ENCODE measurements at places on chromosomes 2 and 18.

GRCh38 chr2:61995515-61995914 is 90.0 kb downstream of the COMMD1 start:
- no peak for DNase-seq

GRCh38 chr2:101330253-101330933 is 21.9 kb upstream of the RNF149 start:
- no peak for DNase-seq

GRCh38 chr2:75403991-75404428 is 156.7 kb downstream of the EVA1A start:
- peak; percentile 54 for DNase-seq

DNA sequence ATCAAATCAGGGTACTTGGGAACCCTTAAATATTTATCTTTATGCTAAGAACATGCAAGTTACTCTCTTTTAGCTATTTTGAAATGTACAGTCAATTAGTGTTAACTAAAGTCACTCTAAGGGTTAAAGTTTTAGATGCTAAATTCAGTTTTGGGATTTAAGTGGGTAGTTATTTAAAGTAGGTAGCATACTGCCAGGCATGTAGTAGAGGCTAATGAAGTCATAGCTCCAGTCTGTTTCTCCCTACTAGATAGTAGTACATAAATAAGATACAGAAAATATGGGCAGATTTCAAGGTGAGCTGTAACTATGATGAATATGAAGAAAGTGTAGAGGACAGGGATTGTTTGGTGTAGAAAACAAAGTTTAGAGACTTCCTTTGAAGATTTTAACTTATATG is 7.5 kb downstream of the RAB3GAP1 start:
- DNase-seq = no peak

- DNase-seq = no peak
These were observed 178.4 kb upstream of the CDH20 start for GRCh38 chr18:61154866-61155265.

DNA sequence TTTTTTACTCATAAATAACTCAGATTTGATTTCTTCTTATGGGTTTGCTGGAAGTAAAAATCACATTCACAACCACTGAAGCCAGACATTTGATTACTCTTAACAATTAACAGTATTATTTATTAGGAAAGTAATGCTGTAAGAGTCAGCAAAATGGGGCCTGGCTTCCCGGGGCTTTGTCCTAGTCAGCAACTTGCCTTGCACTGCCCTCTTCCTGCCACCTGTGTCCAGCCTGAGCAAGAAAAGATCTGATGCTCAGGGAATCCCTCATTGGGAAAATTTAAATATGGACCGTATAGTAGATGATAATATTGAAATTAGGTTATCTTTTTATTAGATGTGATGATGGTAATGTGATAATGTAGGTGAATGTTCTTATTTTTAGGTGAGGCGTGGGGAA is 30.8 kb upstream of the ACYP2 start:
- no peak for DNase-seq

- DNase-seq = no peak
These were observed 44.2 kb upstream of the DYNC2LI1 start for GRCh38 chr2:43729491-43730174.

DNA sequence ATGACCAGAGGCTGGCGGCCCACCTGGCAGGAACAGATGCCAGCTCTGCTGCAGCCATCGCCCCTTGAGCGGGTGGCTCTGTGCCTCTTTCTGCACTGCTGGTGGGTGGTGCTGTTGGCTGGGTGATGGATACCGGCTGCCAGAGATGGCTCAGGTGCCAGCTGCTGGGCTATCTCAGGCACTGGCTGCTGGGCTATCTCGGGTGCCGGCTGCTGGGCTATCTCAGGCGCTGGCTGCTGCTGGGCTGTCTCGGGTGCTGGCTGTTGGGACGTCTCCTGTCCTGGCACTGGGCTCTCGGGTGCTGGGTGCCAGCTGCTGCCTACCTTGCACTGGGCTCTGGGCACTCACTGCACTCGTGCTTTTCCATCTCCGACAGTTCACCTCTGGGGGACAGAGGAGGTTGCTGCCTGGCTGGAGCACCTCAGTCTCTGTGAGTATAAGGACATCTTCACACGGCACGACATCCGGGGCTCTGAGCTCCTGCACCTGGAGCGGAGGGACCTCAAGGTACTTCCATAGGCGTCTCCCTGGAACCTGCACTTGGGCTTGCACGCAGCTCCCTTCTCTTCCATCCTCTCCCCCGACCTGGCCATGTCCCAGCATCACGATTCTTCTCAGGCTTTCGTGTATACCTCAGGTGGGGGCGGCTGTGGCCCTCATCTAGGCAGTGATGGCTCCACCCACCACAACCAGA is 98.4 kb downstream of the USP40 start:
- DNase-seq = no peak

DNA sequence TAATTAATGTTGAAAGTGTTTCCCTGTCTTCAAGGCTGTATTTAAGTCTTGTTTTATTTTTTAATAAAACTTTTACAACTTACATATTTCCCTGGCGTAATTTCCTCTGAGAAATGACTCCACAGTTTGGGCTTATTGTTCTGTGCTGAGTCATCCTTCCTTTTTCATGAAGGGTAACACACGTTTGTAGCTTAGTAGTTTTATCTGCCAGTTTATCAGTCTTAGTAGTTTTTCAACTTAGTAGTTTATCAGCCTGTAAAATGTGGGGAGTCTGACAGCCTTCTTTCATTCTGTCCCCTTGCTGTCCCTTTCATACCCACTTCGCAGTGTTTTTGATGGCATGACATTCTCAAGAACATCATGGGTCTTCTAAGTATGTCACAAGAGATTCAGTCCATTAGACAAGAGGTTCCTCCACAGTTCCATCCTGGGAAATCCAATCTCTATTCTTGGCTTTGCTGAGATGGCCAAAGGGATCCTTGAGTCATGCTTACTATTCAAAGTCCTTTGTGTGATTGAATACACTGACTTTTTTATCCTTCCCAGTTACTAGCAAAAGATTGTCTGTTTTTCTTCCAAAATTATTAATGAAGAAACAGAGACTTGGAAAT is 60.0 kb upstream of the SGPP2 start:
- no peak for DNase-seq

DNA sequence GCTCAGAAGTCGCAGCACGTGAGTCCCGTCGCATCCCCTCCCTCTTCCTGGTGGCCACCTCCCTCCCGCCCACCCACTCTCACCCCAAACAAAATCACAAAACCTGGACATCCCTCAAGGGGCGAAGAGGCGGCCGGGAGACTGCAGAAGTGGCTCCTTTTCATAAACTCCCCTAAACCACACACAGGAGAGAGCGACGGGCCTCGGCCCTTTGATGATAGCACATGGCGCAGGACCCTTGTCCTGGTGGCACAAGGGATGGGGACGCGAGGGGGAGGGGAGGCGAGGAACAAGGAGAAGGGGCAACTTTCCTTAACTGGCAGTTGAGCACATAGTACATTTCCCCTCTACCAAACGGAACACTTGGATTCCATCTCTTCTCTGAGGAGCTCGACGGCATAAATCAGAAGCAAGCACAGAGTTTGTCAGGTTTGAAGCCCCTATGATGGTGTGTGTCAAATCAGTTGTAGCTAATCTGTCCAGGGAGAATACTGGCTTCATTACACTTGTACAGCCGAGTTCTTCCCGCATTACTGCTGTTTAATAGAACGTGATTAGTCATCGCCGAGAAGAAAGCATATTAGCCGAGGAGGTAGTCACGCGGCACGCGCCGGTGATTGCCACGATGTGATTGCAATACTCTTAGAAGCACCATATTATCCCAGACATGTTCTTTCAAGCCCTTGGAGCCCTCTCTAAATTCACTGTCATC is 43.8 kb downstream of the GBX2 start:
- DNase-seq = no peak

GRCh38 chr18:79610461-79611039 is 69.1 kb upstream of the CTDP1 start:
- no peak for DNase-seq

DNA sequence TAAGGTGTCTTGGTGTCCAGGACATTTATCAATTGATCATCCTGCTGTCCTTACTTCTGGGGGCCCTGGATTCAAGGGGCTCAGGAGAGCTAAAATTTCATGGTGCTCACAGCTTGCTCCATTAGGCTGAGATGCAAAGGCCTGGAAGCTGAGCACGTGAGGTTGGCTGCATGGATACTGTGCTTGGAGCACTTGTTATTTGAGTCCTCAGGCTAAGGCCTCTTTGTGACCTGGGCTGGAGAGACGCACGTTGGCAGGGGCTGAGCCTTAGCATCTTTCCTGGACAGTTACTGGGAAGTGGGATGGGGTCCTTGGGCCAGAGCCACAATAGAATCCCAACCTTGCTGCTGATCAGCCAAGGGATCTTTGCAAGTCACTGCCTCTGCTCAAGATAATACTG is 151.2 kb upstream of the HS6ST1 start:
- DNase-seq = no peak

GRCh38 chr18:26863921-26864497 is 1.5 kb downstream of the AQP4 start:
- no peak for DNase-seq

GRCh38 chr18:51227660-51228059 is 30.2 kb upstream of the MEX3C start:
- DNase-seq = no peak

DNA sequence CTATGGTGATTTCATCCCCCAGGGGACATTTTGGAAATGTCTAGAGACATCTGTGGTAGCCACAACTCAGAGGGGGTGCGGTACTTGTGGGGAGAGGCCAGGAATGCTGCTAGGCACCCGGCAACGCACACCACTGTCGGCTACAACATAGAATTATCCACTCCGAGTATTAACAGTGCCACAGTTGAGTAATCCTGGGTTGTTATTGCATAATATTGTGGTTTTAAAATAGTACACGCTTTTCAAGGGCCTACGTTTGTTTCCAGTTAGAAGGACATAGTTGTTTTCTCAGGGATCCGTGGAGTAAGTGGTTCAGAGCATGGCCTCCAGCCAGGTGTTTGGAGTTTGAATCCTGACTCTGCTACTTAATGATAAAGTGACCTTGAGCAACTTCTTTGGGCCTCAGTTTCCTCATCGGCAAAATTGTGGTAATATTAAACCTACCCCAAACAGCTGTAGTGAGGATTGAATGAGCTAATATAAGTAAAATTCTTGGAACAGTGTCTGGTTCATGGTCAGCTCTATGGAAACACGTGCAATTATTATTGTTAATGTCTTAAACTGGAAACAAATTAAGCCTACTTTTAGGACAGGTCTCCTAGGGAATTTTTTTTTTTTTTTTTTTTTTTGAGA is 24.5 kb downstream of the CYP27A1 start:
- DNase-seq = no peak

DNA sequence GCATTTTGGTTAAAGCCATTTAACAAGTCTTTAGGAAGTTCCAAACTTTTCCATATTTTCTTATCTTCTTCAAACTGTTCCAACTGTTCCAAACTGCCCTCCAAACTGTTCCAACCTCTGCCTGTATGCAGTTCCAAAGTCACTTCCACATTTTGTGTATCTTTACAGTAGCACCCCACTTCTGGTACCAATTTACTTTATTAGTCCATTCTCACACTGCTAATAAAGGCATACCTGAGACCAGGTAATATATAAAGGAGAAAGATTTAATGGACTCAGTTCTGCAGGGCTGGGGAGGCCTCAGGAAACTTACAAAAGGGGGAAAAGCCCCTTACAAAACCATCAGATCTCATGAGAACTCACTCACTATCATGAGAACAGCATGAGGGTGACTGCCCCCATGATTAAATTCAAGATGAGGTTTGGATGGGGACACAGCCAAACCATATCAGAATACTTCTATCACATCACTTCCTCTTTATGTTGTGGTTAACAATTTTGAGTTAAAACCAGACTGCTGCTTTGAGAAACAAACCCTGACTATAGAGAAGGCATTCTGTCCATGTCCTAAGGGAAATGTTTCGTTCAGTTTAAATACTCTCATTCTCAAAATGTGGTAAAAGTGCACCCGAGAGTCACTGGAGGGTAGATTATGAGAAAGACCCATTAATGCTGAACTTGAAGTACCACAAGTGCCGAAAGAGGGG is 11.0 kb downstream of the IL18R1 start:
- DNase-seq = no peak

DNA sequence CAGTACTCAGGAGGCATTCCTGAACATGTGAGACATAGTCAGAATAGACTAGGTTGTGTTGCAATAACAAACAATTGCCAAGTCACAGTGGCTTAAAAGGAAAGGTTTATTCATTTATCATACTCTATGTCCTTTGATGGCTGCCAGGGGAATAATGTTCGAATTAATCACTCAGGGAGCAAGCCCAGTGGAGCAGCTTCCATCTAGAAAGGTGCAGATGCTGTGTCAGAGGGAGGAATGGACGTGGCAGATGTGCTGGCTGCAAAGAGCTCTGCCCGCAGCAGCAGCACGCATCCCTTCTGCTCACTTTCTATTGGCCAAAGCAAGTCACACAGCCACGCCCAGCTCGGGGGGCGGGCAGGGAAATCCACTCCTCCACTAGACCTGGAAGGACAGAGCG is 105.9 kb upstream of the AQP4 start:
- DNase-seq = no peak

- DNase-seq = no peak
These were observed 131.9 kb downstream of the ATL2 start for GRCh38 chr2:38245114-38245641.

- DNase-seq = no peak
These were observed 130.1 kb downstream of the LNPK start for GRCh38 chr2:175872005-175872348.

- DNase-seq = no peak
These were observed 28.5 kb upstream of the DOCK10 start for GRCh38 chr2:225070811-225071210.

DNA sequence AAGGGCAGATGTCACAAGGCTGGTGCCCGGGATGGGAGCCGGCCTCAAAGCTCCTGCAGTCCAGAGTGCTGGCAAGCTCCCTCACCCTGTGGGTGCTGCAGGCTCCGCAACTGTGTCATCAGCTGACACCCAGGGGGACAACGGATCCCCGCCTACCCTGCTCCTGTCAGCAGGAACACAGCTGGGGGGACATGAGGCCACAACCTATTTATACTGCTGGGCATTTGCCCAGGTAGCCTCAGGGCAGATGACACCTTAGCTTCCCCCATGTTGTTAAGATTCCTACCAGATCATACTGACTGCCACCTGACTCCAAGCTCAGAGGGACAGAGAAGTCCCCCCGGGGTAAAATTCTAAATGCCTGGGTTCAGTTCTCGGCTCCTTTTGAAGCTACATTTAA is 1.2 kb downstream of the ANKRD23 start:
- no peak for DNase-seq

DNA sequence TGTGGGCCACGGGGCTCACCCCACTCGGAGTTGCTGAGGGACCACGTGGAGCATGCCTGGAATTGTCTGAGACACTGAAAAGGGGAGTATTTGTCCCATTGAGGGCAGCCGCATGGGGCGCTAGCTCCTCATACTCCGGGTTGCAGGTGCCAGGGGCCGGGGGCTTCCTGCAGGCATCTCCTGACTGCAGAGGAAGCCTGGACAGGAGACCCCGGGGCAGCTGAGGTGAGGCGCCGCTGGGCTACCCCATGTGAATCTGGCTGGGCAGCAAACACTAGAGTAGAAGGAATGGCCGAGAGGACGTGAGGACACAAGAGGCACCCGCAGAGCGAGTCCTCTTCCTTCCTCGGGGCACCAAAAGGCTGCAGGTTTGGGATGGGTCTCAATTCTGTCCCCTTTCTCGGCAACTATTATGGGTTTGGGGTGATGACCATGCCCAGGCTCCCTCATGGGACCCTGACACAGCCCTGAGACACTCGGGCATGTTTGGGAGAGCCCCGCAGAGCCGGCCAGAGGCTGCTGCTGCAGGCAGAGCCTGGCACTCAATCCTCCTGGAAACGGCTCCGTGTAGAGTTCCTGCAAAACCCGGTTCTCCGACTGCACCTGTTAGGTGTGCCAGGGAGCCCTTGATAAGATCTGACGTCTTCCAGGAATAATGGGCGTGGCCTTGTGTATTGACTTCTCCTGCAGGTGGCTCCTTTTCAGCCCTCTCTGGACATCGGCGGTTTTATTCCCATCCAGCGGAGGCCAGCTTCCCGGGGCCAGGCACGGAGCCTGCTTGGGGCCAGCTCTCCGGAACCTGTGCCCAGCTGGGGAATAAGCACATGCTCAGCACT is 77.0 kb downstream of the CTIF start:
- no peak for DNase-seq
